Activated CD4-positive, alpha-beta T cell treated with anti-CD3 and anti-CD28 coated beads, Interleukin-2, amount 10 ng/mL, durations not matched to agents 24 days and 14 days (primary cell): ENCODE measurements at places on chromosomes 6 and 20. TPM values are rescaled to one million over a fixed set of nuclear protein-coding genes. Genes with fewer than 3 reads are reported as not detected.

DNA sequence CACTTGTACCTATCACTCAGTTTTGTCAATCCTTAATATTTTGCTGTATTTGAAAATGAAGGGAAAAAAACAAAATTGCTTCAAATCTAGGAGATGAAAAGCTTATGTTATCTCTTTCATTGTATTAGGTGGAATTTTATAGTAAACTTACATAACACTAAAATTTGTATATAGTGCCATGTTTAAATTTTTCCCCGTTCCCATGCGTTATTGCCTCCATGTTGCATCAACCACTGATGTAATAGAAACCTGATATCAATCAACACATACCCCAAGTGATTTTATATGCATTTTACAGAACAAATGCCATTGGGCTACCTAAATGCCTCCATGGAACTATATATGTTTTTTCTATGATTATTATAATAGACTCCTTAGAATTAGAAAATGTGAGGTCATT, 14.8 kb upstream of the TREM2 start:
- H3K36me3 ChIP-seq: no peaks in the 10 kb centered on the region
- no peak overlapping the region for H3K27ac ChIP-seq
- H3K4me3 ChIP-seq: no peak overlapping the region

DNA sequence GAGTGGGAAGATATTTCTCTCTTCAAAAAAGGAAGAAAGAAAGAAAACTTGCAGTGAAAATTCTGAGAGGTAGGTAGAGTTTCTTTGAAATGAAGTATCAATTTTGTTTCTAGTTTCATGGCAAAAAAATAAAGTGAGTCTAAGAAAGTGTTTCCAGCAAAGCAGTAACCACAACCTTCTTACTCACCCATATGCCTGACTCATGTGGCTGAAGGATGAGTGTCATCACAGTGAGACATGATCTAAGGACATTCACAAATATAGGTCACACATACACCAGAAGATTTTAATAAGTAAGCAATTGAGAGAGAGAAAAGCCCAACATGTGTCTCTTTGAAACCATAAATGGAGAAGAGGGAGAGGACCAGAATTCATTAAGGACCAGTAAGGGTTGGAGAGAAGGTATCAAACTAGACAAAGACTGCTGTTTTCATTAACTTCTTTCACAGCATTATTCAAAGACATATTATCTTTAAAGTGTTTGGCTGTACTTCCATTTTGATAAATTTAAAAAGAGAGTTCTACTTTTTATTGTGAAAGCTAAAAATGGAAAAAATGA, 169.5 kb downstream of the FRK start:
- peak overlapping the region; percentile 48 for H3K27ac ChIP-seq
- no peak overlapping the region for H3K4me3 ChIP-seq
- no peak for DNase-seq

DNA sequence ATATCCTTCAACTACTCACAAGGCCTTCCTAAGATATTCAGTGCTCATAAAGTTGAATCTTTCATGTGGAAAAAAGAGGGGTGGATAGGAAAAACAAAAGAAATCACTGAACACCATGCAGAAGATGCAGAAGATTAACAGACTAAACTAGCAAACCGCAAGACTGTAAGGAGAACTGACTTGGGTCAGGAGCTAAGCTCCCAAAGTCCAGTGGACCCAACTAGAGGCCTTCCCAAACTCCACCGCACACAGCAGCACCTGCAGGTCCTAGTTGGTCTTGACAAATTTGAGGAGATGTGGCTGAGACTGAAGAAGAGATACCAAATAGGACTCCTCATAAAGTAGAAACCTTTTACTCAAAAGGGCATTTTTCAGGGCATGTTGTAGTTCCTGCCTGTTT, 3.3 kb downstream of the RIPK1 start:
- no peak for DNase-seq
- H3K4me1 ChIP-seq: peaks cover 48% of the 10 kb centered on the region
- peak overlapping the region; percentile 6 for H3K27ac ChIP-seq
- H3K4me3 ChIP-seq: no peak overlapping the region
- H3K27me3 ChIP-seq: no peaks in the 10 kb centered on the region
- peaks cover 21% of the 10 kb centered on the region for H3K36me3 ChIP-seq

The GINS1 gene
- 43.0 and 43.2 TPM in 2 replicates for total RNA-seq

DNA sequence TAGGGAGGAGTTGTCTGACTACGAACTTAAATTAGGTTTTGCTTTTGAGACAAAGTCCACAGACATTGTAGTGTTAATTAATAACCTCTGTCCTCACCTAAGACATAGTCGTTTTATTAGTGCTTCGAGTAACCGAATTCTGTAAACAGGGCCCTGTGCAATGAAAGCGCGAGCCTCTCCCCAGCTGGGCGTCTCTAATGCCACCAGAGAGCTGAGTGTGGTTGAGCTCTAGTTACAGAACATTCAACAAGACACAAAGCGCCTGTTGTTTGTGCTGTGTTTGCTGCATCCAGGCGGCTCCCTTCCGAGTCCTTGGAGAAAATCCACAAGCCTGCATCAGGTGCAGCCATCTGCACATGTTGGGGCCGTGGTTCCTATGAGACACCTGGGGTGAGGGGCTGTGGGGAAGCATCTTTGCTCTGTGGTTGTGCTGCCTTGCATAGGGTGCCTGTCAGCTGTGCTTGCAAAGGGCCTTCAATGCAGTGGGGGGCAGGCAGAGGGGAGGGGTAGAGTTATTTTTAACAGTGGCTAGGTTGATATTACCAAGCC, 63.9 kb downstream of the CD164 start:
- peaks cover 7% of the 10 kb centered on the region for H3K4me1 ChIP-seq
- no peak overlapping the region for H3K4me3 ChIP-seq
- peaks cover 2% of the 10 kb centered on the region for H3K27me3 ChIP-seq
- DNase-seq: no peak
- H3K36me3 ChIP-seq: no peaks in the 10 kb centered on the region

- H3K4me3 ChIP-seq: no peak overlapping the region
- H3K27ac ChIP-seq: no peak overlapping the region
Measured at GRCh38 chr6:5389086-5389745, 127.9 kb downstream of the FARS2 start.

- no peaks in the 10 kb centered on the region for H3K4me1 ChIP-seq
- H3K36me3 ChIP-seq: no peaks in the 10 kb centered on the region
Measured at GRCh38 chr6:128039543-128039942, 138.7 kb upstream of the THEMIS start.

DNA sequence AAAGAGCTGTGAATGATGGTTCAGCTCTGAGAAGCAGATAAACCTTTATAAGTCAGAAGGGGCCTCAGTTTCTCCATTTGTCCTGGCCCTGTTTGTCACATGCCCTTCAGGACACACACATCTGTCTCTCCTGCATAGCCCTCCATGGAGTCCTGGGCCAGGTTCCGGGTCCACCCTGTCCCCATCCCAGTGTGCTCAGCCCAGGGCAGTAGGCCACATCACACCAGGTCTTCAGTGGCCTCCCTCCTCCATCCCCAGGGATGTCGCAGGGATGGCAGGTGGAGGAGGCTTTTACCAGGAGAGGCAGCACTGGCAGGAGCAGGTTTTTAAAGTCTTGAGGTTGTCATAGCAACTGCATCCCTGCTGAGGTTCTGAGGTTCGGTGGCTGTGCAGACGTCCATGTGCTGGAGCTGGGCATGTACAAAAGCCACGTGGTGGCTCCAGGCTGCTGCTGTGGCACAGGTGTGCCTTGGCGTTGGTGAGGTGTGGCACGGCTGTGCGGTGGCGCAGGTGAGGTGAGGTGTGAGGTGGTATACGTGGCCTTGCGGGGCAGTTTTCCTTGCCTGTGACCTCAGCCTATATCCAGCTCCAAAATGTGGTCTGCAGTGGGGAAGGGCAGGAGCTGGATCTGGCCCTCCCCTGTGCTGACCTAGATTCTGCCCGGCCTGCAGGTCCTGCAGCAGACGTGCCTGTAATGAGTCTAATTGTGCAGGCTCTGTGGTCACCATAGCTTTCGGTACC, 8.0 kb upstream of the NPBWR2 start:
- H3K4me3 ChIP-seq: no peak overlapping the region
- H3K27ac ChIP-seq: no peak overlapping the region
- peaks cover 7% of the 10 kb centered on the region for H3K4me1 ChIP-seq
- peak; percentile 55 for DNase-seq
- H3K36me3 ChIP-seq: no peaks in the 10 kb centered on the region

DNA sequence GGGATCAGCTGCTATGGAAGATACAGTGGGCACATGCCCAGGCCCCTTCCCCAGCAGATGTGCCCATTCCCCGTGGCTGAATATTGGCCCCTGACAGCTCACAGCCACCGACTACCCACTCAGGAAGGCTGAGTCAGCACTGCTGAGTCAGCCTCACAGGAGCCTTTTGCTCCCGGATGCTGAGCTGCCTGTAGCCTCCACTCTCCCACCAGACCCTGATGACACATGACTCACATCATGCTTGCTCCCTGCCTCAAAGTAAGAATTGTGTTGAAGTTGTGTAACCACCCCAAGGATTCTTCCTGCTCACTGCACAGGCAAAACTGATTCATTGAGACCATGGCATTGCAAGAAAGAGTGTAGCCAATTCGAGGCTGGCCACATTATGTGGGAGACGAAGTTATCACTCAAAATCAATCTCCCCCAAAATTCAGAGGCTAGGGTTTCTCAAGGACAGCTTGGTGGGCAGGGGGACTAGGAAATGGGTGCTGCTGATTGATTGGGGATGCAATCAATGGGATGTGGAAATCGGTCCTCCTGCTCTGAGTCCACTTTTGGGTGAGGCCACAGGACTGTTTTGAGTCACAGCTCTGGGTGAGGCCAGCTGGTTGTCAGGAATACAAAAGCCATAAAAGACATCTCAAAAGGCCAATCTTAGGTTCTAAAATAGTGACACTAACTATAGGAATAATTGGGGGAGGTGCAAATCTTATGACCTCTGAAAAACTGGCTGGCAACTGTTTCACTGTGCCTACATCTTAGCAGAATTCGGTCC, 556.6 kb upstream of the CDH4 start:
- no peak for DNase-seq
- peaks cover 6% of the 10 kb centered on the region for H3K27me3 ChIP-seq
- no peaks in the 10 kb centered on the region for H3K36me3 ChIP-seq
- no peak overlapping the region for H3K4me3 ChIP-seq

GRCh38 chr6:135412761-135413160, 84.8 kb downstream of the AHI1 start:
- peaks cover 42% of the 10 kb centered on the region for H3K36me3 ChIP-seq
- DNase-seq: no peak
- H3K4me3 ChIP-seq: no peak overlapping the region
- H3K4me1 ChIP-seq: peaks cover 4% of the 10 kb centered on the region
- no peak overlapping the region for H3K27ac ChIP-seq
